ENCODE measurements at places on chromosomes 2 and 18.

- DNase-seq = no peak
Observed at GRCh38 chr2:202681688-202682205, 47.0 kb downstream of the FAM117B start.

GRCh38 chr2:9252002-9252357 lies 45.4 kb downstream of the ASAP2 start:
- no peak for DNase-seq

GRCh38 chr2:18950361-18950851 lies 361.0 kb upstream of the NT5C1B start:
- no peak for DNase-seq

DNA sequence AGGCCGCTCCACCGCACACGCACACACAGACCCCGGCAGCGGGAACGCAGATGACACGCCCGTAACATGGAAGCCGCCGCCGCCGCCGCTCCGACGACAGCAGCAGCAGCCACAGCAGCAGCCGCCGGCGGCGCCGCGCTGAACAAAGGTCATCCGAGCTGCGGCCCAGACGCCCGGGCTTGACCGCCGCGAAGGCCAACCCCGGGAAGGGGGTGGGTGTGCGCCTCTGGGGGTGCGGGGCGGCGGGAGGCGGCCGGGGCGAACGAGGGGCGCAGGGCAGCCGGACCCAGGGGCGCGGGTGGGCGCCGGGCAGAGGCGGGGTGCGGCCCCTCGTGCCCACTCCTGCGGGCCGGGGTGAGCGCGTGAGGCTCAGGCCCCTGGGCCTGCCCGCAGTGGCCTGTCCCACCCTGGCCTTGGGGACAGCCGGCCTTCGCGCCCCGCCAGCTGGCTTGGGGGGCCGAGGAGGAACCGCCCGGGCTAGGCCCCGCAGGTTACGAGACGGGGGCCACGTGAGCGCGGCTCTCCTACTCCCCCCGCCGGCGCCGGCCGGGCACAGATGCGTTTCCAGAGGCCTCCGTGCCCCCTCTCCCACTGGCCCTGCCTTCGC lies 1.0 kb upstream of the ZNF532 start:
- peak; percentile 56 for DNase-seq

DNA sequence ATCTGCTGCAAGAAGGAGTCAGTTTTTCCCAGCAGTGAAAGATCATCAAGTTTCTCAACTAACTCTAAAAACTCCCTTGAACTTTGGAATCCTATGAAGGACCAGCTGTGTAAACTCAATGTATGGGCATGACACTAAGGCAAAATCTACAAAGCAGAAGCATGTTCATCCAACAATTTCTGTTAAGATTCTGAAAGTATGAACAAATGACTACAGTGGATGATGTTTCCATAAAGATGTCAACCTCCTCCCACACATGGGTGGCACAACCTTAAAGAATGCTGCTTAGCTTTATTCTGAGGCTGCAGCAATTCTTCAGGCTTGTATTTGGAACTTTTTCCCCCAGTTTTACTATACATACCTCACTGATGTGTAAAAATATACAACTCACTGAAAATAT lies 47.2 kb downstream of the WDR33 start:
- DNase-seq = no peak

DNA sequence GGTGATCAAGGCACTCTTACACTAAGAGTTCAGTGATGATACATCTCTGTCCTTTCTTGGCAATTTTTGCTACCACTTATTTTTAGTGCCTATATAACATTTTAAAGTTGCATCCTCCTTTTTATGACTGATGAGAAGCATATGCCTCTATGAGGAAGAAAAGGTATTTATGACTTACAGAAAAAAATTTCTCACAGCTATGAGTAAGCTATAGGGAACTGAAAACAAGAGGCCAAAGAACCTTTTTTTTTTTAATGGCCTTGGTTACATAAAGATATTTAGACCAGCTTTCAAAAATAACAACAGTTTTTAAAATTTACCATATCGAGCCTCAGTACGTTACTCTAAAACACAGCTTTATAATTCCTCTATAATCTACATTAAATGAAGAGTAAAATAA lies 21.3 kb downstream of the MBD5 start:
- DNase-seq = no peak

- no peak for DNase-seq
Observed at GRCh38 chr18:35939138-35939537, 33.3 kb upstream of the RMP24 start.

DNA sequence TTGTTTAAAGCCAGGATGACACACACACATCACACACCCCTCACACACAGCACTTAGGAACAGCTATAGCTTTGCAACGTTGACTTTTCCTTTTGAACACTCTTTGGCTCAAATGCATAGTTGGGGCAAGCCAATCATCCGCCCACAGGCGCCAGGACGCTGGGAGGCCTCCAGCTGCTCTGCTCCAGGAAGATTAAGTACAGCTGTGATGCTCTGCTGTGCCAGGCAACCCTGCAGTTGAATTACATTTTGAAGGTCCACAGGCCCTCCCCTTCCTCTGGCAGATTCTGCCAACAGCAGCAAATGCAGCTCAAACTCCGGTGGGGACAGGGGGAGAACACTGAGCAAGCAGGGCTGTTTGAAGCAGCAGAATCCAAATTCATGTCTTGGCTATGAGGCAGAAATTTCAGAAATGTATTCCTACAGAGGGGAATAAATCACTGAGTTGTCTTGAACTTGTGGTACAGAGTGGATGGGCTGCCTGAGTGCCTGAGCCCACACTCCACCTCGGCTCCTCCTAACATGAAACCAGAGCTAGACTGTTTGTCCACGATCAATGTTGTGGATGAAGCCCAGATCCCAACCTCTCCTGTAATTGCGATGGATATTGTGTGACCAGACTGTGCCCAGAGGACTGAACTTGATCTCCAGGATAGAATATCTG lies 86.5 kb upstream of the PPP1CB start:
- DNase-seq = no peak

DNA sequence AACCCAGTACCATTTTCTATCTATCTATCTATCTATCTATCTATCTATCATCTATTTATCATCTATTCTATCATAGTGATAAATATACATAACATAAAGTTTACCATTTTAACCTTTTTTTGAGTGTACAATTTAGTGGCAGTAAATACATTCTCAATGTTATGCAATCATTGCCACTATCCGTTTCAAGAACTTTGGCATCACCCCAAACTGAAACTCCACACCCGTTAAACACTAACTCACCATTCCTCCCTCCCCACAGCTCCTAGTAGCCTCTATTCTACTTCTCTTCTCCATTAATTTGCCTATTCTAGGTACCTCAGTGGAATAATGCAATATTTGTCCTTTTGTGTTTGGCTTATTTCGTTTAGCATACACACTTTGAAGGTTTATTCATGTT lies 82.5 kb upstream of the KCNE4 start:
- DNase-seq = no peak

DNA sequence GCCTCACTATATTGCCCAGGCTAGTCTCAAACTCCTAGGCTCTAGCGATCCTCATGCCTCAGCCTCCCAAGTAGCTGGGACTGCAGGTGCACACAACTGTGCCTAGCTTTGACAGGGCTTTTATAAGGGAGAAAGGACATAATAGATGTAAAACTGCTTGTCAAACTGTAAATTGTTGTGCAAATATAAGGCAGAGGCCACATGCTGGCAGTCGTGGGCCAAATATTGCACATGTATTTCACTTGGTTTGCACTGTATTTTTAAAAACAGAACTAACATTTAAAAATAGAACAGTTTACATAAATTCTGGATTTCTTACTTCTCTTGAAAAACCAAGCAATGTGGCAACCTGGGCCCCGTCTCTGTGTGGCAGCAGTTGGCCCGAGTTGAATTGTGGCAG lies 31.2 kb upstream of the MYO3B start:
- no peak for DNase-seq

DNA sequence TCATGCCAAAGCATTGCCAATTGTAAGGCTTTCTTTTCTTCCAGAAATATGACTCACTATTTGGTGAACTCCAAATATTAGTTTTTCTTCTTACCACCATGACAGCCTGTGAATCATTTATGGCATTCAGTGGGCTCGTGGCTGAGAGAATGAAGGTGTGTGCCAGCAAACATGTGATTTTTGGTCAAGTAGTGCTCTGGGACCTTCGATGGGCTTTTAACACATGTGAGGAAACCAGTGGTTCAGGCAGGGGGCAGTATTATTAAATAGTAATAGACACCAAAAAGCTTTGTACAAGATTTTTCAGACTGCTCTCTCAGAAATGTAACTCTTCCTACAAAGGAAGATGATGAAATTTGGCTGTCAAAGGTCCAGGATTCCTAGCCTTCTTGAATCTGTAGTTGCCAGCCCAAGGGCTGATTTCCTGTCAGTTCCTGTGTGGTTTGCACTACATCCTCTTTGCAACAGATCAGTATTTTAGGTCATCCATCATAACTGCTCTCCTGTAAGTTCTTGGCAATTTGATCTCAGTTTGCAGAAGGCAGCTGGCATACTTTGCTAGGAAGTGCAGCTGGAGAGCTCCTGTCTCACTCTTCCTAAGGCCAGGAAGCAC lies 64.3 kb downstream of the BABAM2 start:
- peak; percentile 37 for DNase-seq

DNA sequence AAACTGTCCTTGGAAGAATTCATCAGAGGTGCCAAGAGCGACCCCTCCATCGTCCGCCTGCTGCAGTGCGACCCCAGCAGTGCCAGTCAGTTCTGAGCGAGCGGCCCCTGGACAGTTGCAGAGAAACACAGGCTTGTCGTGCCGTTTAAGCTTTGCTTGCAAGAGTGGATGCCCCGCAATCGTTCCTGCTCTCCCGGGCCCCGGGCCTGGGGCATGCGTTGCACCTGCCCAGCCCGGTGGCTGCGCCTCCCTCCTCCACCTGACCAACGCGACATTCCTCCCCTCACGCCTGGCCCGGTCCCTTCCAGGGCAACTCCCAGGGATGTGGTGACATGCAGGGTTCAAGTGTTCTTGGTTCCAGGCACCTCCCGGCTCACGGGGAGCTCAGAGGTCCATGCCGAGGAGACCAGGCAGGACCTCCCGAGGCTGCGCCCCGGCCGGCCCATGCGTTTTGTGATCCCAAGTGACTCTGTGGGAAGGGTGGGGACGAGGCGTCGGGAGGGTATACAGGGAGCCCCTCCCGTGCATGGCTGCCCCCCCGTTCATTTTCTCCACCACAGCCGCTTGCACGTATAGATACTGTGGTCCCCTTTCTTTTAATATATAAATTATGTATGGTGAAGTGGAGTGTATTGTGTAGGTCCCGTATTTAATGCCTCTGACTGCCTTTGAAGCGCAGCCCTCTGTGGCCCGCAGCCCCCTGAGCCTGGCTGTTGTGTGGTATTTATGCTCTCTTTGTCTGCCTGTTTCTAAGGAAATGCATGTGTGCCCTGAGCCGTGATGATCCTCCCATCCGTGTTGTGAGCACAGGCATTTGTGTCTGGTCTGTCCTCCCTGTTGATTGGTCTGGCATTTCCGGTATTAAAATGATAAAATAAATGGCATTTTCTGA lies 21.2 kb downstream of the ODC1 start:
- no peak for DNase-seq

DNA sequence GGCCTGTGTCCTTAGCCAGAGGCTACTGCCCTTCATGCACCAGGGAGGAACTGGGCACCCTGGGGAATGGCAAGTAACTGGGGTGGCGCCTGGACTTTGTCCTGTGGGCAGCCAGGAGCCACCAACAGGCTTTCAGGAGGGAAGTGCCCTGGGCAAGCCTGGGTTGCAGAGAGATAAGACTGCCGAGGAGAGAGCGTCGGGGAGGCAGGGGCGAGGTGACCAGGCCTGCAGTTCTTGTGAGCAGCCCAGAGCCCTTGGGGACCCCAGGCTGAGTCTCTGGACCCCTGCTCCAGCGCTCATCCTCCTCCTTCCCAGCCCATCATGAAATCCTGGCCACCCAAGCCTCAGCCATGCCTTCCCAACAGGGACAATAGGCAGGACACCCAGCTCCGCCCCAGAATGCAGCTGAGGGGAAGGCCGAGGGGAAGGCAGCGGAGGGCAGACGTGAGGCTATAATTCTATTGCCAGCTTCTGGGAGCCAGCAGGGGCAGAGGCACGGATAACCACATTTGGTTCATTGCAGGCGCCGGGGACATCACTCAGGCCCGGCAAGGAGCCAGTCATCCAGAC lies 25.1 kb downstream of the ADRA2B start:
- peak; percentile 1 for DNase-seq

- DNase-seq = no peak
Observed at GRCh38 chr2:9950521-9951271, 797 bp upstream of the GRHL1 start.

GRCh38 chr2:190922376-190922775 lies 41.8 kb downstream of the GLS start:
- no peak for DNase-seq

- DNase-seq = no peak
Observed at GRCh38 chr2:41206004-41206403, 754.1 kb upstream of the SLC8A1 start.

- DNase-seq = no peak
Observed at GRCh38 chr2:23590241-23590869, 205.4 kb downstream of the KLHL29 start.

GRCh38 chr2:108125581-108125980 lies 114.2 kb upstream of the SULT1C3 start:
- no peak for DNase-seq

DNA sequence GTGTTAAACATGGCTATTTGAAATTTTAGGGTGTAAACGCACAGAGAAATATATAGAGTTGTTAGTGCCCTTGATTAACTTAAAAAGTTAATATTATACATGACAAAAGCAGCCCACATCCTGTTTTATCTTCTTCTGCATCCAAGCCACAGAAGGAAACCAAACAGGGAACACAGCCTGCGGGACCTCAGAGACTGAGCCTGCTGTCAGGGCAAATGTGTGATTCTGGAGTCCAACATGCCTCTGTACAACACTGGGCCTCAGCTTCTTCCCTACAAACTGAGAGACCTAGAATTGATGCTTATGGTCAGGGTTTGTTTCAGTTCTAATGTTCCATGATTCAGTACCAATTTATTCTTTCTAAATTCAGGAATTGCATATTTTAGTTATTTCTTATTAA lies 404.7 kb downstream of the FBXO15 start:
- DNase-seq = no peak

GRCh38 chr2:174971868-174972781 lies 33.1 kb downstream of the CHN1 start:
- DNase-seq = no peak

DNA sequence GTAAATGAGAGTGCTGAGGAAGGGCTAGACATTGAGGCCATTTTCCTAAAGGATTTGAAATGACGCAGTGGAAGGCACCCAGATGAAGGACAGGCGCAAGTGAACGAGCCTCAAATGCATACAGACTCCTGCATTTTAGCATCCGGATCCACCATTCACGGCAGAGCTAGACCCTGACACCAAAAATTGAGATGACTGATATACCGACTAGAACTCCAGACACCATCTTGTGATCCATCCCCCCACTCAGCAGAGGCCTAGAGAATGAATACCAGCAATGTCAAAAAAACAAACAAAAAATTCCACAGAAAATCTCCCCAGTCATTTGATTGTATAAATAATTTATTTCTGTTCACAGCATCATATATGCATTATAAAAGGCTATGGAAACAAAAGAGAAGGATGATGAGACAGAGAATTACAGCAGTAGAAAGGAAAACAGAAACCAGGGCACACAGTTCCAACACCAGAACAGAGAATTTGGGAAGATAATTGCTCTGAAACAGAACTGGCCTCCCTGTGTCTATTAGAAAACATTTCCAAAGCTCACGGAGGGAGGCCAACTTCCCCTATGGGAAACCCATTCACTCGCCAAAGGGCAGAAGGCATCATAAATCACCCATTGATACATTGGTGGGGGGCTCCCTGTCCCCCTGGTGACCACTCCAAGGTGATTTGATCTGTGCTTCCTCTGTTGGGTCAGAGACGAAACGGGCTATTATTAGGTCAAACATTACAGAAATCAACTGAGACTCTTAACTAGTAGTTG lies 4.0 kb downstream of the ARL4C start:
- DNase-seq = no peak

All from CD4-positive, alpha-beta memory T cell (primary cell).